Foreskin fibroblast (primary cell): ENCODE measurements at places on chromosomes 12 and 14.

GRCh38 chr12:116354534-116354933 is 77.0 kb upstream of the MED13L start:
- no peak for DNase-seq

DNA sequence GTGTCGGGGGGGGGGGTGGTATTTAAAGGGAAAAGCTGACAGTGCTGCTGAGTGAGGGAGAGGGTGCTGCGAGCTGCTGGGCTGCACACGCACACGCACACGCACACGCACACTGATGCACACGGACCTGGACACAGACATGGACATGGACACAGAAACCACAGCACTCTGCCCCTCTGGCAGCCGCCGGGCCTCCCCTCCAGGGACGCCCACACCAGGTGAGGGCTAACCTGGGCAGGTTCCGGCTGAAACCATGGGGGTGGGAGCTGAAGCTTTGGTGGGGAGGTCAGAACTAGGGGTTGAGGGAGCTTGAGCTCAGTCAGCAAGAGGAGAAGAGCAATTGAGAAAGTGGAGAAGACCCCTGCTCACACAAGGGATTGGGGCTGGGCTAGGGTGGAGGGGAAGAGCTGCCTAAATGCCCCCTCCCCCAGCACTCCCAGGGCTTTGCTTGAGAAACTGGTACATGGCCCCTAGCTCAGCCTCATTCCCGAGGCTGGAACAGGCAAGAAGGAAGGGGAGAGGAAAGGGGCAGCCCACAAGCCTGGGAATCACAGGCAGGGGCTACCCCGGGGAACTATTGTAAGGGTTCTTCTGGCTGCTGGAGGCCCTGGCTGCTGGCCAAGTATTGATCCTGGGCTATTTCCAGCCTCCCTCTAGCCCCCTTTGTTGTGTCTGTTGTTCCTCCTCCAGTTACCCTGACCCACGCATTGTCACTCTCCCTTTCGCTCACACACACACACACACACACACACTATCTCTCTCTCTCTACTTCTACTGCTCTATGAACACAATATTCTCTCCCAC is at the start of gene REM2:
REM2 (plus strand) TSS at position 50 of the 804 bp plus-strand sequence; CDS start at position 116, 66 bp downstream.
- no peak for DNase-seq

- no peak for DNase-seq
These were observed 77.5 kb upstream of the RASSF3 start for GRCh38 chr12:64532734-64533351.

GRCh38 chr12:62934239-62934798 is 631 bp downstream of the PPM1H start:
- DNase-seq = no peak
